ENCODE measurements at places on chromosomes 11 and 22.

DNA sequence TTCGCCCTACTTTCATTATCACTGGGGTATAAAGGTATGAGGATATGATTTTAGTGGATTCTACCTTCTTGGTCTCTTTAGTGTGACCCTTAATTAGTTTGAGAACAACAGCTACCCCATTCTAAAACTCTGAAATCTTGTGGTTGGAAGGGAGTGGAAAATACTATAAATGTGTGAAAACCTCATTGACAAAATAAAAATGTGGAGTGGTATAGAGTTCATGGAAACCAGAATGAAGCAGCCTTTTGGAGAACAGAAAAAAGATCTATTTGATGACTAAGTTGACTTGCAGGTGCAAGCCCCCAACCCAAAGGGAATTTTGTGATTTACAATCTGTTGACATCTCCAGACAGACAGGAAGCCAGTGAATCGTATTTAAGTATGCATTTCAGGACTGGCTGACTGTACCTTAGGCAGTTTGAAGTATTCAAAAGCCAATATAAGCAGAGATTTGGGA is 75.8 kb downstream of the GAS2 start:
- no peak for DNase-seq

DNA sequence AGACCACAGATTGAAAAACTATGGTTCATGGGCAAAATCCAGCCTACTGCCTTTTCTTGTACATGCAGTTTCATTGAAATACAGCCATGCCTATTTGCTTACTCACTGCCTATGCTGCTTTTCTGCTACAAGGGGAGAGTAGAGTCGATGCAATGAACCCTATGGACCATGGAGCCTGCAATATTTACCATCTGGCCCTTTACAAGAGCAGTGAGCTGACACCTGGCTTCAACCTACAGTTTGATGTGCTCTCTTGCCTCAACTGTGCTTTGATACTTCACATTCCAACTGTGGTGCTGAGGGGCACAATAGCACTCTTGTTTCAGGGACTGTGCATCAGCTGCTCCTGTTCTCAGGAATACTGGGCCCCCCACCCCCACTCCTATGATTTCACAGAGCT is 239.5 kb upstream of the SORL1-AS1 start:
- no peak for DNase-seq

GRCh38 chr11:10604340-10604748 is 35.9 kb upstream of the LYVE1 start:
- DNase-seq = no peak

DNA sequence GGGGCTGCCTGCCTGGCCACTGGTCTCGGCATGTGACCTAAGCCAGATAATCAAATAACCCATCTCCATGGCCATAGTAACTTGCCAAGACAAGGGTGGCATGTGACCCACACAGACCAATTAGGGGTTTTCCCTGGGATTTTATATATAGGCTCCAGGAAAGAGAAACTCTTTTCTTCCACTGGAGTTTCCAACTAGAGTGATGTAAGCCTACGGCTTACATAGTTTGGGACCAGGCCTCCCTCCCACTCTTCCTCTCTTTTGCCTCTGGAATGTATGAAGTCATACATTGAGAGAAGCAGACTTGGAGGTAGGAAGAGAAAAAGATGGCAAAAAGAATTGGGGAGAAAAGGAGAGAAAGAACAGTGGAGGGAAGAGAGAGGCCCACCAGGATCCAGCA is 84.6 kb upstream of the LDLRAD3 start:
- DNase-seq = peak; percentile 4

- peak; percentile 45 for DNase-seq
Observed at GRCh38 chr11:14318581-14318981, 40.4 kb downstream of the RRAS2 start.

GRCh38 chr11:96393753-96394348 is 4.0 kb downstream of the JRKL start:
- peak; percentile 73 for DNase-seq

- peak; percentile 98 for DNase-seq
Observed at GRCh38 chr22:19880786-19881569, 26.3 kb upstream of the GNB1L start.

GRCh38 chr11:65648997-65649493 is 11.1 kb downstream of the SIPA1 start:
- no peak for DNase-seq

DNA sequence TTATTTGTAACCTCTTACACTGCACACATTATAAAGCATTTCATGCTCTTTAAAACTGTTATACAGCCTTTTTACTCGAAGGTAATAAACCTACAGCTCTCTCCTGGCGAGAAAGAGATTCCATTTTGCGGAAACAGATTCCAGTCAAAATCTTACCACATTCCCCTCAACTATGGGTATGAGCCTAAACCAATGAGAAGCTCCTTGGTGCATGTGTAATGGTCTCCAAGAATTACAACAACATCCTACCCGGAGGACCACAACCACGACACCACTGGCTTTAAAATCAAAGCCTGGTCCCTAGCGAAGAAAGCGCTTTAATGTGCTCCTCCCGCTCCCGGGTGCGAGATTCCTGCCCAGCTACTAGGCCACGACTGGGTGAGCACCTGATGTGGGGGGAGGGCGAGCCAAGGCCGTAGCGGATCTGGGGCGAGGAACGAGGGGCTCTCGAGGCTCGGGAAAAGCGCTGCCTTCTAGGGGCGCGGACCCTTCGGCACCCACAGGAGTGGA is 821 bp downstream of the CELF1 start:
- DNase-seq = peak; percentile 44

DNA sequence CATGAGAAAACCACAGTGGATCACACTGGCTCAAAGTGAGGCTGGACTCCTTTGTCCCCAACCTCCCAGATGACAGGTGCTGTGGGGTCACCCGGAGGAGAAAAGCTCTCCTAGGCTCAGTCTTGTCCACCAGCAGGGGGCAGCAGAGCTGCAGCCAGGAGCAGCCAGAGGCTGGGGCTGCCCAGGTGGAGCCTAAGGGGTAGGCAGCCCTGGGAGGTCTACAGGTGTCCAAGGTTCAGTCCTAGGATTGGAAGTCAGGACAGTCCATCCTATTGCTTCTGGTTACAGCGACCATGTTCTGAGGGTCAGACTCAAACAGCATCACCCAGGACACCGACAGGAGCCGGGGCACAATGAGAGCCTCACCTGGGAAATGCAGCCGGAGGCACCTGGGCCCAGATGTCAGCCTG is 77.6 kb upstream of the IGLL5 start:
- DNase-seq = peak; percentile 58

DNA sequence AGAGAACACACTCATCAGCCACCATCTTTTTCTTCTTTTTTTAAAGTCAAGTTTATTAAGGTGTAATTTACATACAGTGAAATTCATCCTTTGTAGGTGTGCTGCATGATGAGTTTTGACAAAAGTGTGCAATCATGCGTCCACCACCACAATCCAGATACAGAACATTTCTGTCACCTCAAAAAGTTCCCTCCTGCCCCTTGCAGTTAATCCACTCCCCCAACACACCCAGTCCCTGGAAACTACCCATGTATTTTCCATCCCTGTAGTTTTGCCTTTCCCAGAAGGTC is 126.7 kb downstream of the HIPK3 start:
- DNase-seq = no peak

GRCh38 chr11:69721745-69722144 is 17.9 kb upstream of the FGF19 start:
- no peak for DNase-seq

GRCh38 chr22:30490399-30490798 is 15.1 kb downstream of the SEC14L4 start:
- peak; percentile 25 for DNase-seq

DNA sequence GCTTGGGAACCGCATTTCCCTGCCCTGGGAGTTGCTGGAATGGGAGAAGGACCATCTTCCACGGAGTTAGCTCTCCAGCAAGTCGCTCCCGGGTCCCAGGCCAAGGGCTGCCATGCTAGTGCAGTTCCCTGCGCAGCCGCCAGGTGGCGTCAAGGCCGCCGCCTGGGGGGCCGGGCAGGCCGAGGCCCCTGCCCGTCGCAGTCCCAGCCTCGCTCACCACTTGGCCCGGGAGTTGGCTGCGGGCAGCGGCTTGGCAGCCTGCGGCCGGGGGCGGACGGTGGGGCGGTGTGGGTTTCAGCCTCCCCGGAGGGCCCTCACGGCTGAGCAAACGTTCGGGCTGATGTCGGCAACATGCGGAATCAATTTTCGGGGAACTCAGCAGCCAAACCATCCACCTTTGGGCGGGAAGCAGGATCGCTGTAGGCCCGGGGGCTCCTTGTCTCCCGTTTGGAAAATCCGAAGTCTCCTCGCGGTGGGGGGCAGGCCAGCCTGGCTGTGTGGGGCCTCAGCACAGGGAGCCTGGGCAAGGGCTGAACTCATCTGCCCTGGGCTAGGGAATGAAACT is 415.1 kb downstream of the SOX6 start:
- DNase-seq = peak; percentile 55

GRCh38 chr22:46848197-46848596 is 85.7 kb downstream of the TBC1D22A start:
- DNase-seq = no peak

DNA sequence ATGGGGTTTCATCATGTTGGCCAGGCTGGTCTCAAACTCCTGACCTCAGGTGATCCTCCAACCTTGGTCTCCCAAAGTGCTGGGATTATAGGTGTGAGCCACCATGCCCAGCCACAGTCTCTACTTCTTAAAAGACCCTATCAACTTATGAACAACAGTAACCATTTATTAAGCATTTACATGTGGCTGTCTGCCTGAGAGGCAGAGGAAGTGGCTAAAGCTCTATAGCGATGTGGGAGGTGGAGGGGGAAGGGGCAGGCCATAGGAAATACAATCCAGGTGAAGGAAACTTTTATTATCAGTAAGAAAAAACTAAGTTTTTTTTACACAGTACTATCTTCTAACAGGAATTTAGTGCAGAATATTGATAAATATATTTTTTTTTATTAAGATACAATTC is 87.8 kb upstream of the PHOX2A start:
- DNase-seq = no peak

GRCh38 chr11:11253497-11253896 is 99.6 kb downstream of the CSNK2A3 start:
- DNase-seq = no peak

DNA sequence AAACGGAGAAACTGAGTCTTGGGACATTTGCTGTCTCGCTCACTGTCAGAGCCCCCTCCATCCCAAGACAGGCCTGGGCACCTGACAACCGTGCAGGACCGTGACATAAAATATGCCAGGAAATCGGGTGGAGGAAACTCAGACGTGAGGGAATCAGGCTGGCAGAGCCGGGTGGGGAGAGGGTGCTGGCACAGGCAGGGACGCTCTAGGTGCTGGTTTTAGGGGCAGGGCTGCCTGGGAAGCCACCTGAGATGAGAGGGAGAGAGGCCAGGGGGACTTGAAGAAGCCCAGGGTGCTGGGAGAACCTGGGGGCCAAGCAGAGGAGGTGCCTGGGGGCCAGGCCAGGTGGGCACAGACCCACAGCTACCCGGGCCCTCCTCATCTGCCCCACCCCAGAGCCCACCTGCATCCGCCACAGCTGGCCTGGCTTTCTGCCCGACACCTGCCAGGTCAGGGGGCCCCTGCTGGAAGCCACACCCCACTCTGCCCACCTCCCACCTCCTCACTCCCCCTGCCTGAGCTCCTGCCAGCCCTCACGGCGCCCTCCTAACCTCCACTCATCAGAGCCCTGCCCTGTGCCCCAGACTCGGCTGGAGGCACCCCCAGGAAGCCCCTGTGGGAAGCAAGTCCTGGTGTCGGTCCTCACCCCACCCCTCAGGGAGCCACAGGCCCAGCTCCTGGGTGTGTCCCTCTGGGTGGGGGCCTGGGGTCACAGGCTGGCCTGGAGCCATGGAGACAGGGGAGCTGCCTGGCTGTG is 27.3 kb upstream of the MUC5AC start:
- DNase-seq = no peak

DNA sequence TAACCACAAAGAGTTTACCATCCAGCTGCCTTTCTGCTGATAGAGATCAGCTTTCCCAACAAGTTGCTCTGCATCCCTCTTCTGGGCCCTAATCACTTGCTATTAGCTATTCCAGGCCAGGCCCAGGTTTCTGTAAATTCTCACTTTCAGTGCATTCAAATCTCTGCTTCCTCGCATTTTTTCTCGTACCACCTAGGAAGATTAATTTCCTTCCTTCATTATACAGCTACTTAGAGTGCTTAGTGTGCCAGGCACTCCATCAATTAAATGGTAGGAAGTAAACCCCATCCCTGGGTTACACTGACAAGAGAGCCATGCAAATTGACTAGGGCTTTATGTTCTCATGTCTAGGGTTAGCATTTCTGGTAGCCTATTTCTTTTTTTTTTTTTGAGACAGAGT is 9.7 kb downstream of the SIAE start:
- no peak for DNase-seq

GRCh38 chr11:72189455-72190250 is 2.3 kb upstream of the FOLR1 start:
- no peak for DNase-seq

GRCh38 chr11:35352077-35352888 is 67.1 kb downstream of the SLC1A2 start:
- no peak for DNase-seq

GRCh38 chr11:12968101-12968500 is 41.0 kb upstream of the RASSF10 start:
- DNase-seq = no peak

DNA sequence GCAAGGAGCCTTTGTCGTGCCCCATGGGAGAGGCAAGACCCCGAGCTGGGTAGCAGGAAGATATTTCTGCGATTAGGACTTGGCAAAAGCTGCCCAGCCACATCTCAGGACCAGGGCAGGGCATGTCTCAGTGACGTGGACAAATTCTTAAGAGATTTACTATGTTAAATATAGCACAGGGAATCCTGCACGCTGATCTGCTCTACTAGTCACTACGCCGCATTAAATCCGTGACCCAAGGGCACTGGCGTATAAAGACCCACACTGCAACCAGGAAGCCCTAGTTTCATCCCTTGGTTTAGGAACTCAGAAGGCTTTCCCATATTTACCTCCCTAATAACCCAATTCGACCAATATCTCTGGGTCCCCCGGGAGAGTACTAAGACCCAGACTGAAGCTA is 35.1 kb downstream of the AP1B1 start:
- no peak for DNase-seq

- peak; percentile 68 for DNase-seq
Observed at GRCh38 chr22:36319595-36320497, 66.9 kb downstream of the APOL1 start.

- DNase-seq = peak; percentile 66
Observed at GRCh38 chr11:11592146-11592684, 29.6 kb downstream of the GALNT18 start.

- DNase-seq = no peak
Observed at GRCh38 chr11:59222464-59223060, 9.8 kb upstream of the MPEG1 start.

- no peak for DNase-seq
Observed at GRCh38 chr11:30921811-30922210, 335.7 kb upstream of the MPPED2 start.

DNA sequence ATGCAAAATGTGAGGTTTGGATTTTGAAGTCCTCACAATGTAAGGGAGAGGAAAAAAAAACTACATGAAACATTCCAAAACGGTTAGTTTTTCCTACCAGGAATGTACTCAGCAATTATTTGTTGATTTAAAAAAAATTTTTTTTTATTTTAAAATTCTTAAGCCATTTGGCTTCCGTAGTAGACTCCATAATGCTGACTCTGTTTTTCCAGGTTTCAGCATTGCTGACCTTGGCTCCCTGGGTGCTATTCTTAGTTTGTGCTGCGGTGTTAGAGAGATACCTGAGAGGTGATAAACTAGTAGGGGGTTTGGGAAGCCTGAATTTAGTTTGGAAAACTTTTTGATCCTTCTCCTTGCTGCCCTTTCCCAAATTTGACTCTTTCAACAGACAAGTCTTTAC is 10.6 kb downstream of the STT3A start:
- no peak for DNase-seq
